Cardiac septum (tissue), 1 donor: ENCODE measurements at places on chromosomes 12 and 14.

- no peak for DNase-seq
These were observed 232.2 kb downstream of the NUAK1 start for GRCh38 chr12:105906561-105906960.

DNA sequence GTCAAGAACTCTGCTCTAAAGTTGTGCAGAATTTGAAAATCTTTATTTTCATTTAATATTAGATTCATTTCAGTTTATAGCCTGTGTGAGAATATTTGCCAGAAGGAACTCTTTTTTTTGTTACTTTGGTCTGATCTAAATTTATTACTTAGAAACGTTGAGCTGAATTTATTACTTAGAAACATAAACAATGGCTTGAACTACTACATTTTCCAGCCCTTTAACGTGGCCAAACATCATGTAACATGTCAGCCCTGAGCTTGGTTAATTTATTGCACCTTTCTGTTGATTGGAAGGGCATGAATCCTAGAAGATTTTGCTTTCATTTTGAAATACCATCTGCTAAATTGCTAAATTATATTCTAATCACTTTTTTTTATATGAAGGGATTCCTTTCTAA lies 241.4 kb downstream of the TMEM117 start:
- DNase-seq, result no peak

DNA sequence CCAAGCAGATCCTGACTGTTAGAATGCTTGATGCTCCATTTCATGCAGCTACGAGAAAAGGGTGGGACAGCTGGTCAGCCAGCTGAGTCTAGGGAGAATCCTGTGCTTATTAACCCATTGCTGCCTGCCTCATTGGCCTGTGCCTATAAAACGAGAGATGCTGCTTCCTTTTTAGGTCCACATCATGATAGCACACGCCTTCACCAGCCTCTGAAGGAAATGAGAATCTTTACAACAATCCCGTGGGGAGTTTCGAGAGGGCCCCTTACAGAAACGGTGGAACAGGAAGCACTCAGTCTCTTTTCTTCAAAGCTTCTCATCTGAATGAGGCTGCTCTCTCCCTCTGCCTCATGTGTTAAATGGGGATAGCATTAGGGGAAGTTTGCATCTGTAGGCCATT lies 147.3 kb upstream of the RFLNA start:
- DNase-seq, result no peak

GRCh38 chr12:56645201-56645716 lies 525 bp downstream of the ATP5F1B start:
- DNase-seq, result no peak

- DNase-seq, result no peak
These were observed 1.8 kb downstream of the ISCA2 start for GRCh38 chr14:74495356-74495755.

- no peak for DNase-seq
These were observed 460 bp upstream of the SYNE2 start for GRCh38 chr14:63852271-63852816.

DNA sequence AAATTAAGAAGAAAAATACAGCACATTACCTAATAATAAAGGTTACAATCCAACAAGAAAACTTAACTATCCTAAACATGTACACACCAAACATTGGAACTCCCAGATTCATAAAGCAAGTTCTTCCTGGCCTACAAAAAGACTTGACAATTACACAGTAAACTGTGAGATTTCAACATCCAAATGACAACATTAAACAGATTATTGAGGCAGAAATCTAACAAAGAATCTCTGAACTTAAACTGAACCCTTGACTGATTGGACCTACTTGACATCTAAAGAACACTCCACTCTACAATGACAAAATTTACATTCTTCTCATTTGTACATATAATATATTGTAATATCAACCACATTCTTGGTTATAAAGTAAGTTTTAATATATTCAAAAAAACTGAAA lies 1341.3 kb downstream of the LRFN5 start:
- DNase-seq, result no peak
